Temporal lobe (tissue), 4 donors: ENCODE measurements at places on chromosomes 3 and 15. TPM values are rescaled to one million over a fixed set of nuclear protein-coding genes. Genes with fewer than 3 reads are reported as not detected.

The TFG gene
- 43.3 TPM for total RNA-seq

The GHSR gene
- total RNA-seq, result not detected

The PLA2G4E gene
- total RNA-seq, result not detected

The FMN1 gene
- total RNA-seq, result 1.5 TPM

The TM4SF4 gene
- not detected for total RNA-seq

The AADAC gene
- not detected for total RNA-seq

The LHFPL4 gene
- total RNA-seq, result 29.5 TPM

The PAK6 gene
- 14.3 TPM for total RNA-seq

The LMAN1L gene
- total RNA-seq, result not detected
